T-cell (primary cell): ENCODE measurements at places on chromosomes 1 and 21. TPM values are rescaled to one million over a fixed set of nuclear protein-coding genes. Genes with fewer than 3 reads are reported as not detected.

DNA sequence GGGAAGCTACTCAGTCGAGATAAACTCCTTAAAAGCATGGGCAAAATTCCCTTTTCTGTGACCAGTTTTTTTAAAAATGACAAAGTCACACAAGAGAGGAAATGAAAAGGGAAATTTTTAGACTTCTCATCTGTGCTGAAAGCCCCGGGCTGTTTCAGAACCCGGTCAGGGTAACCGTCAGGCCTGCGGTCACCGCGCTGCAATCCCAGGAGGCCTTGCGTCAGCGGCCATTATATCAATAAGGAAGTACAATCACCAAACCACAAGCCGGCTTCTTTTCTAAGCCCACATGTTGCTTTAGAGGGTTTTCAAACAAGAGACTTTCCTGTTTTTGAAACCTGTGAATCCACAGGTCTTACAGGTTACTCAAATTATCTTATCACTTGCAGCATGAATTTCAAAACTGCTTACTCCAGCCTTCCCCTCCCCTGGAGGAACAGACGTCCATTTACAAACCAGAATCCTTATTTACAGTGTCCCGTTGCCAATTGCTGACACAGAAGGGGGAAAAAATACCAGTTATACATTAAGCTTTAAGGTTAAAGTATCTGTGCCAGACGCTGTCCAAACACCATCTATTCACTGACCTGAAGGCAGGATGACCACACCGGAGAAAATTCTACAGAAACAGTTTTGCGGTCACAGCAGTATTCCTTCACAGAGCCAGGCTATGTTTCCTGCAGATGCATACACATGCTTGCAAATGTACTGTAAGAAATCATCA, 165.3 kb downstream of the TOMM20 start:
- peak; percentile 82 for DNase-seq

GRCh38 chr1:14366091-14367018, 232.1 kb upstream of the KAZN start:
- no peak for DNase-seq

GRCh38 chr1:3721955-3722465, 30.2 kb upstream of the CCDC27 start:
- DNase-seq, result no peak

Gene OR2L3
- total RNA-seq, result not detected

Gene COL16A1
- total RNA-seq, result 0.67 TPM
